Germinal center (tissue), 1 donor: ENCODE measurements at places on chromosomes 3 and 15.
A peak's percentile ranks its signal among the peaks of the same experiment; 100 is the strongest.

DNA sequence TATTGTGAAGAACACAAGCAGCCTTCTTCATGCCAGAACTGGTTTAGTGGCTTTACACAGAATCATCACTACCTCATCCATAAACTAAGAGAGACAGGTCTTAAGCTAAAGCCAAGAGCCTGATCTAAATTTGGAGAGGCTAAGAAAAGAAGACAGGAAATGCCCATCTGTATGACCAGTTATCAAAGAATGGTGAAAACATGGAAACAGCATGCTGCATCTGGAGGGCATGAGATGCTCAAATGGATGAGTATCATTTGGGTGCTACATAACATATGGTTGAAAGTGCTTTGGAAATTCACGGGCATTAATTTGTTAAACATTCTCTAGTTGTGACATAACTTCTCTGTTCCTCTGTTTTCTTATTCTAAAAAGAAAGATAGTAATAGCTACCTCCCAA, 112.5 kb downstream of the CPNE4 start:
- DNase-seq: no peak

DNA sequence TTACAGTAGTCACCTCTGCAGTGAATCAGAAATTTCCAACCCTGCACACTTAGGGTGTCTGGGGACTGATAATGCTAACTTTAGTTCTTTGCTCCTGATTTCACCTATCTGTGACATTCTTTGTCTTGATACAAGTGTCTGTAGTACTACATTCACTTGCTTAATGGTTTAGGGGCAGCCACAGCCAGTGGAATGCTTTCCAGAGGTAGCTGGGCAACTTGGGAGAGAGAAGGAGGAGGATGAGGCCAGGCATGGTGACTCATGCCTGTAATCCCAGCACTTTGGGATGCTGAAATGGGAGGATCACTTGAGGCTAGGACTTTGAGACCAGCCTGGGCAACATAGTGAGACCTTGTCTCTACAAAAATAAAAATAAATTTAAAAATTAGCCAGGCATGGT, 8.5 kb downstream of the BAHD1 start:
- DNase-seq: no peak

DNA sequence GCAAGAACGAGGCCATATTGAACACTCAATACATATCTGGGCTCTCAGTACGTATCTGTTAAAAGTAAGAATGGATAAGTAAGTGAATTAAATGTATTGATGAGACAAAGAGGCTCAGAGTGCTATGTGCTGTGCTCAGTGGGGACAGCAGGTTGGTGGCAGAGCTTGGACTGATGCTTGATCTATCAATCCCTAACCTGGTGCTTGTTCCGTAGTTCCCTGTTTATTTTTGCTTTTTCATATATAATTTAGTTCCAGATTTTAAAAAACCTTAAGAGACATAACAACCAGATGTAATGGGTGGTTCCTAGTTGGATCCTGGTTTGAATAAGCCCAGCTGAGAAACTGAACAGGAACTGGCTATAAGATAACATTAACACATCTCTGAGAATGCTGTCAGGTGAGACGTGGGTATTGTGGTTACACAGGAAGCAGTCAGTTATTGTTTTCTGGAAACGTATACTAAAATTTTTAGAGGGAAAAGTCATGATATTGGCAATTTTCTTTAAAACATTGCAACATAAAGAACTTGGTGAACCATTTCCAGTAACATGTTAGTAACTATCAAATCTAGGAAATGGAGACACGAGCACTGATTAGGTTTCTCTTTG, 120.5 kb downstream of the FOXB1 start:
- no peak for DNase-seq

GRCh38 chr3:131427226-131427625, 45.7 kb downstream of the NUDT16 start:
- DNase-seq: no peak

- no peak for DNase-seq
These were observed 243.5 kb upstream of the SLCO3A1 start for GRCh38 chr15:91609966-91610365.

- no peak for DNase-seq
These were observed 8.3 kb downstream of the IQGAP1 start for GRCh38 chr15:90396321-90396720.

DNA sequence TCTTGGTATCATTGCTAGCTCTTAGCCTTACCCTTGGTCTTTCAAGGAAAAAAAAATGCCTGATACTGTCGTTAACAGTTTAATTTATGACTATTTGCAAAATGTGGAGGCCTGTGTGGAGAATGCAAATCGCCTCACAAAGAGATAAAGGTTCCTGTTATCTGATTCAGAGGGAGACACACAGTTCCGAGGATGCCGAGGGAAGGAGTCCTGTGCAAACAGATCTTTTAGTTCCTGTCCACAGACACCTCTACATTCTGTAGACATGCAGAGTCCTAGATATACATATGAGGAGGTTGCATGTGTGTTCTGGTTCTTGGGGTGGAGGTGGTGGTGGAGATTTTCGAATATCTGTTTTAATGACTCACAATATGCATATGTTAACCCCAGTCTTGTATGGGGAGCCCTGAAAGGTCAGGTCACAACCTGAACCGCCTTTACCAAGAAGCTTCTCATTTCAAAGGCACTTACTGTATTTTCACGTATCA, 5.7 kb downstream of the NR2F2 start:
- DNase-seq: no peak

DNA sequence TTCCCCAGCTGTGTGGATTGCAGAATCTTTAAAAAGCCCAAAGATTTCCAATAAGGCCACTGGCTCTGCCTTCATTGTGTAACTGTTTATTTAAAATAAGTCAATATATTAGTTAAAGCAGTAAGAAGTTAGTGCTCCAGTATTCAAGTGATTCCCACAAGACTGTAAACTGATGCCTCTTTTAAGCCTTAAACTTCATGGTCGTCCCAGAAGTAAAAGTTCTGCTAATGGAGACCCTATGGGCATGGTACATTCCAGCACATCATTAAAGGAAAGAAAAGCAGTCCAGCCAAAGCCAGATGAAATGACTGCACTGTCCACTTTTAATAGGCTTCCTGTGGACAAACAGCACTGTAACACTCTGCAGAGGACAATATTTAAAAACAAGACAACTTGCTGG, 512.6 kb downstream of the MECOM start:
- no peak for DNase-seq

DNA sequence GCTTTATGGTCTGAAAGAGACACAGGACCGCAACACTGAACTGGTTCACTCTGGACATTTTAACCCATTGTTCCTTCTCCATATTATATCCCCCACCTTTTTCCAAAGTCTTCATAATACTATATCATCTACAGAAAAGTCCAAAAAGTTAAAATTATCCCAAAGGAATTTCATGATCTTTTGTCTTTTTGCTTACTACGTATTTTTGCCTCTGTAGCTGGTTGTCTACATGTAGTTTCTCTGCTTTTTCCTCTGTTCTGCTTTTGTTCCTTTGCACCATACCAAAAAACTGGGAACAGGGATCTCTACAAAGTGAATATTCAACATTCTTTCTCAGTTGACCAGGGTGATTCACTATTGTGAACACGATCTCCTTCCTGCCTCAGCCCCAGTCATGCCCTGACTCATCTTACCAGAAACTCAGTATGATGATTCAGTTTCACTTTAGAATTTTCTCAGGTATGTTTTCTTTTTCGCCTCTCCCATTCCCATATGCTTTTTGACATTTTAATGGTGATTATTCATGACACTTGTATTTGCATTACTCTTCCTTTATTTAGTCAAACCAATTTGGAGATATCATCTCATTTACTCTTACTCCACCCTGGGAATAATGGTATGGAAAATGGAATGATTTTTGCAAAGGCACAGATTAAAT, 14.5 kb downstream of the EMC4 start:
- no peak for DNase-seq

GRCh38 chr3:186466391-186466974, 77.7 kb downstream of the CRYGS start:
- no peak for DNase-seq

DNA sequence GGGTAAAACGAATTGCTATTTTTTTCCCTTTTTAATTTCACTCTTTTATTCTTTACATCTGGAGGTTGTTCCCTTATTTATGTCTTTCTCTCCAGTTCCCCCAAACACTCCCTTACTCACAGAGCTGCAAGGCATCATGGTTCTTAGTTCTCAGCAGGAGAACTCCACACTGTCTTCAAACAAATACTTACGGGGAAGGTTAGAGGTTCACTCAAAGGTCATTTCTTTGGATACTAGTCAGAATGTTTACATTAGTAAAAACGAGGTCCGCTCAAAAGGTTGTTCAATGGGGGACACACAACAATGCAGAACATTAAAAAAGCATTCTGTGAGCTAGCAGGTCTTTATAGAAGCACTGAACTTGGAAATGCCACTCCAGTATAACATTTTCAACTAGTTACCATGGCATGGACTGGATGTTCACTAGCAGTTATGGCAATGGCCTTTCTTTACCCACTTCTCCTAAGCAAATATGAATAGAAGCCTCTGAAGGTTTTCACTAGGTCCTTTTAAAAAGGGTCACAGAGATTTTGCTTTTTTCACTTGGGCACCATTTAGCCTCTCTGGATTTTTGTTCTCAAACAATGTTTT, 201.7 kb downstream of the MEIS2 start:
- DNase-seq: no peak

- no peak for DNase-seq
These were observed 34.8 kb downstream of the ZMAT3 start for GRCh38 chr3:179036626-179037300.

- DNase-seq: no peak
These were observed 56.3 kb downstream of the KLF15 start for GRCh38 chr3:126300761-126301481.

DNA sequence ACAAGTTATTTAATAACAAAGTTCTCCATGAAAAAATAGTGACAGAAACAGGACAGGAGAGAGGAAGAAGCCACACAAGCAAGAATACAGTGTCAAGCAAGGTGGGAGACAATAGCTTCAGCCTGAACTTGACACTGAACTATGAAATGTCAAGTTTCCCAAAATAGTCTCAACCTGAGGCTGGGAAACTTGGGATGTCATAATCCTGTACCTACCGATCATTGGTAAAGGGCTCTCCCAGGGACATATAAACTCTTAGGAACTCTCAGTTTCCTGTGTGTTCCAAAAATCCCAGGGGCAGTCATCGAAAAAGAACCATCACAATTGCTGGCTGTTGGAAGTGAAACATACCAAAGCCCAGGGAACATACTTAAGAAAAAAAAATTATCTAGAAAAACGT, 211.6 kb downstream of the P3H2 start:
- DNase-seq: no peak

DNA sequence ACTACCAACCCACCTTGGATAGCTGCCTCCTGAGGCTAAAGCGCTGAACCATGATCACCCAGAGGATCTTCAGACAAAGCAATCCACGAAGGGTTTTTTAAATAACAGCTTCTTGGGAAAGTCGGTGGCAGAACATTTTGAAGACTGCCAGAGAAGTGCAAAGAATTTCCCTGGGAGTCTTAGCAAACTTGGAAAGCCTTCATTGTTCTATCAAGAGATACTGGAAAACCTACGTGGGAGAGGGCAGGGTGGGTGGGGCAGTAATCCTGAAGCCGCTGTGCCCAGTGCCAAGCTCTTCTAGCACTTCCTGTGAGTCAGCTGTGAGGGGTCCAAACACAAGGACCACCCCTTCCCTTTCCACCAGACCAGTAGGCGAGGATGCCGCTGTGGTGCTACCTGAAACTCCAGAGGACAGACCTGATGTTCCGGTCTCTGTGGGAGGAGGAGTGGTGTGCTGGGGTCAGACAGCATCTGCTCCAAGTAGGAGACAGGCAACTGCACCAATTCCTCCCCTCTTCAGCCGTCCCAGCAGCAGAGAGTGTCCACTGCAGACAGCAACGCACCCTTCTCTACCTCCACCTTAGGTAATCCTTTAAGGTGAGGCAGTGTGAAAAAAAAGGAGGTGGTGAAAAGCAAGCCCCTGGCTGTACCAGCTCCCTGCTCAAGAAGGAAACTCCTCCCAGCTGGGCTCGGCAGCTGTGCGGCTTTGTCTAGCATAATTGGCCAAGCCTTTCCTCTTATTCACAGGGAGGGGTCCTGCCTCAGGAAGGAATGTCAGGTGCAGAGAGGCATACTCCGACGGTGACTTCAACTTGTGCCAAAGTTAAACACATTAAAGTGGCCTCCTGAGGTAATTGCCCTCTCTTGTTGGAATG, 99.0 kb downstream of the TMCC1 start:
- no peak for DNase-seq

DNA sequence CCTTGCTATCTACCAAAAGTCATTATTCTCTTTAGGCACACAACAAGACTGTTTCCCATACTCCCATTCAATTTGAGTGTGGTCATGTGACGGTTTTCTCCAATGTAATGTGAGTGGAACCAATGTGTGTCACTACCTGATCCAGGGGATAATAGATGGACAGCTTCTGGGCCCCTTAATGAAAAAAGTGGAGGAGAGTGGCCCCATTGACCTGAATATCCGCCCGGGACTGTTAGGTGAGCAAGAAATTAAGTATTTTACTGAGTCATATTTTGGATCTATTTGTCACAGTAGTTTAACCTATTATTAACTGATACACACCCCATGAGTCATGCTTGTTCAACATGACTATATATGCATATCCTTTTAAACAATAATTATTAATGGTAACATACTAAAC, 15.1 kb upstream of the ARID3B start:
- no peak for DNase-seq

- DNase-seq: no peak
These were observed 58.9 kb downstream of the COL8A1 start for GRCh38 chr3:99697250-99697649.

DNA sequence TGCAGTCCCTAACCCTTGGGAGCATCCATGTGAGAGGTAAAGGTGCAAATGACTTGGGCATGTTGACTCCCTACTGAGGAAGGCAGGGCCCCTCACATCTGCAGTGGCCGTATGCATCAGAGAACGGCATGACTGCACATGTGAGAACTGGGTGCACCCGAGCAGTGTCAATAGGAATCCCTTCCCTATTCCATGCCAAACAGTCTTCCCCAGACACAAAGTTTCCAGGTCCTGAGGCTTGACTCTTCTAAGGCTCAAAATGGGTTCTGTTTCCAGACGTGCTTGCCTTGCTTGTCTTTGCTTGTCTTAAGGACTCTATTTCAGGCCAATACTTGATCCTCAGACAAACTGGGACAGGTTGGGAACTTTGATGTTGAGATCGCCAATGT, 20.5 kb upstream of the ANPEP start:
- no peak for DNase-seq

- no peak for DNase-seq
These were observed 65.6 kb downstream of the SPSB4 start for GRCh38 chr3:141116721-141117120.

DNA sequence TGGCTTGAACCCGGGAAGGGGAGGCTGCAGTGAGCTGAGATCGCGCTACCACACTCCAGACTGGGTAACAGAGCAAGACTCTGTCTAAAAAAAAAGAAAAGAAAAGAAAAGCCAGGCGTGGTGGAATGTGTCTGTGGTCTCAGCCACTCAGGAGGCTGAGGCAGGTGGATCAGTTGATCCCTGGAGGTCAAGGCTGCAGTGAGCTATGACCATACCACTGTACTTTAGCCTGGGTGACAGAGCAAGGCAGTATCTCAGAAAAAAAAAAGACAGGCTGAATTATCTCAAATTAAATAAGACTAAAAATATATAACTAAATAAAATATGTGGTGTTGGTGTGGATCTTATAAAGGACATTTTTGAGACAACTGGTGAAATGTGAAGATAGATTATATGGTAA, 20.6 kb downstream of the SMARCC1 start:
- DNase-seq: no peak

- no peak for DNase-seq
These were observed 342.2 kb downstream of the PDCD6IP start for GRCh38 chr3:34140616-34141015.

- DNase-seq: no peak
These were observed 155.2 kb upstream of the UBE2E1 start for GRCh38 chr3:23650371-23651140.

GRCh38 chr3:149751551-149751950, 738 bp downstream of the COMMD2 start:
- DNase-seq: peak; percentile 3
